ENCODE measurements at places on chromosomes 2 and 18. TPM values are rescaled to one million over a fixed set of nuclear protein-coding genes. Genes with fewer than 3 reads are reported as not detected.

DNA sequence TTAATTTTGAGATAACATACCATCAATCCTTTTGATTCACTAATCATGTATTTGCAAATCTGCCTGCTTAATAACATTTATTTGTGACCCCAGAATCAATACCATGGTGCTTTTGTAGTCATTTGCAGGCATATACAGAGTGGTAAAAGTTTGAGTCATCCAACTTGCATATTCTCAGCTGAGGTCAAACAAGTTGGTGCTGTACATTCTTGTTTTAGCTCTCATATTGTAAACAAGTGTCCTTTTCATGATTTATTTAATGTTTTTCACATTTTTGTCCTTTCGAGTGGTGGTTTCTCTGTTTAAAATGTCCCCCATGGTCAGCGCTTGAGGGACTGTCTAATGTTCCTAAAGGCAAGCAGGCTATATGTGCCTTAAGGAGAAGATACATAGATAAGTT lies 17.5 kb downstream of the RAB27B start:
- no peak overlapping the region for H3K4me3 ChIP-seq
- H3K36me3 ChIP-seq = no peaks in the 10 kb centered on the region
- H3K27ac ChIP-seq = no peak overlapping the region
- H3K27me3 ChIP-seq = no peaks in the 10 kb centered on the region

Gene RSAD2
- total RNA-seq = 0.72 TPM

Gene POTEJ
- total RNA-seq = not detected

DNA sequence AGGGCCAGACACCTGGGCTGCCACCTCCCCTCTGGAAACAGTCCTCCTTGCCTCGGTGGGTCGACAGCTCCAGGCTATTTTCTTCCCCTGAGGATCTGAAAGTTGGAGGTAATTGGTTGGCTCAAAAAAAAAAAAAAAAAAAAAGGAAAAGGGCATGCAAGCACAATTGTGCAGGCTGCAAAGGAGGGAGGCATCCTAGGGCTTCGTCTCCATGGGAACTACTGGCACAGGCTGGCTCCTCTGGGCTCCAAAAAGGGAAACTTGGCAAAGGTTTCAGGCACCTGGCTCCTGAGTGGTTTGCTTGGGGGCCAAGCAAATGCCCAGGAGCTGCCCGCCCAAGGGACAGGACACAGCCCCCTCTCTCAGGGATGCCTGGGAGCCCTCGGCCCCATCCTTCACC lies 1.1 kb upstream of the KCNIP3 start:
- no peak for DNase-seq
- no peaks in the 10 kb centered on the region for H3K4me1 ChIP-seq
- H3K27ac ChIP-seq = no peak overlapping the region
- peaks cover 14% of the 10 kb centered on the region for H3K27me3 ChIP-seq
- H3K36me3 ChIP-seq = no peaks in the 10 kb centered on the region

Gene MDH1B
- total RNA-seq = 2.2 TPM

- no peaks in the 10 kb centered on the region for H3K27me3 ChIP-seq
- no peak overlapping the region for H3K27ac ChIP-seq
- no peak overlapping the region for H3K4me3 ChIP-seq
- no peaks in the 10 kb centered on the region for H3K36me3 ChIP-seq
- H3K4me1 ChIP-seq = no peaks in the 10 kb centered on the region
Measured at GRCh38 chr18:2147476-2148230, 423.7 kb downstream of the METTL4 start.

DNA sequence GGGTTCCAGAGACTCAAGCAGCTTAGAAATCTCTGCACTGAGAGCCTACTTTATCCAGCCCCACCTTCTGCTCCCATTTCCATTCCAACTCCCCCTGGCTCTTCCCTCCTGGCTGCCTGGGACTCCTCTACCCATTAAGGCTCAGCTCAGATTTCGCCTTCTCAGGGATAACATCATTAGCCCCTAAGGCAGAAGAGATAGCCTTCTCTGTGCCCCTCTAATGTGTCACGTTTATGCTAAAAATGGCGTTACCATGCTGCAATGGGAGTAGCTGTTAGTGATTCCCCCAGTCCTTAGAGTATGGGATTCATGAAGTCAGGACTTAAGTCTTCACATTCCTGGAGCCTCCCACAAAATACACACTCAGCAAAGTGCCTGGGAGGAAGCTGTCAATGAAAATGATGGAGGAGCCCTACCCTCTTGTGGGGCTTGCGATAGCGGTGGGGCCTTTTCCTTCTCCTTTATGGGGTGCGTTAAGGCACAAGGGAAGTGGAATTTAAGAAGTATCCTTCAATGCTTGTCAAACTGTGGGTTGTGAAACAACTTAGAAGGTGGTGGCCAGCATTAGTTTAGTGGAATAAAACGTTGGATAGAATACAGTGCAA lies 144.7 kb upstream of the COPS8 start:
- no peaks in the 10 kb centered on the region for H3K36me3 ChIP-seq
- H3K4me3 ChIP-seq = no peak overlapping the region
- H3K27ac ChIP-seq = no peak overlapping the region
- no peaks in the 10 kb centered on the region for H3K4me1 ChIP-seq
- no peak for DNase-seq

GRCh38 chr2:205133544-205133943 lies 548.8 kb upstream of the NRP2 start:
- H3K27ac ChIP-seq = no peak overlapping the region
- no peak for DNase-seq
- H3K27me3 ChIP-seq = no peaks in the 10 kb centered on the region
- no peak overlapping the region for H3K4me3 ChIP-seq
- no peaks in the 10 kb centered on the region for H3K4me1 ChIP-seq

- H3K27me3 ChIP-seq = no peaks in the 10 kb centered on the region
- H3K4me1 ChIP-seq = no peaks in the 10 kb centered on the region
- no peaks in the 10 kb centered on the region for H3K36me3 ChIP-seq
- no peak overlapping the region for H3K27ac ChIP-seq
- DNase-seq = no peak
- H3K4me3 ChIP-seq = no peak overlapping the region
Measured at GRCh38 chr2:142040556-142040955, 90.3 kb downstream of the LRP1B start.

GRCh38 chr2:127361929-127362885 lies 25.6 kb downstream of the MAP3K2 start:
- DNase-seq = no peak
- no peaks in the 10 kb centered on the region for H3K27me3 ChIP-seq
- no peak overlapping the region for H3K4me3 ChIP-seq

Gene NBAS
- 98.1 TPM for total RNA-seq

- no peak for DNase-seq
- no peaks in the 10 kb centered on the region for H3K27me3 ChIP-seq
- no peak overlapping the region for H3K4me3 ChIP-seq
- no peak overlapping the region for H3K27ac ChIP-seq
- peaks cover 11% of the 10 kb centered on the region for H3K4me1 ChIP-seq
- no peaks in the 10 kb centered on the region for H3K36me3 ChIP-seq
Measured at GRCh38 chr2:160741271-160741670, 247.7 kb upstream of the RBMS1 start.

Gene LYG1
- 0.88 TPM for total RNA-seq

GRCh38 chr2:227153758-227154486 lies 10.1 kb downstream of the COL4A4 start:
- H3K27ac ChIP-seq = no peak overlapping the region
- peaks cover 12% of the 10 kb centered on the region for H3K4me1 ChIP-seq
- no peak for DNase-seq
- no peak overlapping the region for H3K4me3 ChIP-seq
- no peaks in the 10 kb centered on the region for H3K36me3 ChIP-seq
- no peaks in the 10 kb centered on the region for H3K27me3 ChIP-seq

DNA sequence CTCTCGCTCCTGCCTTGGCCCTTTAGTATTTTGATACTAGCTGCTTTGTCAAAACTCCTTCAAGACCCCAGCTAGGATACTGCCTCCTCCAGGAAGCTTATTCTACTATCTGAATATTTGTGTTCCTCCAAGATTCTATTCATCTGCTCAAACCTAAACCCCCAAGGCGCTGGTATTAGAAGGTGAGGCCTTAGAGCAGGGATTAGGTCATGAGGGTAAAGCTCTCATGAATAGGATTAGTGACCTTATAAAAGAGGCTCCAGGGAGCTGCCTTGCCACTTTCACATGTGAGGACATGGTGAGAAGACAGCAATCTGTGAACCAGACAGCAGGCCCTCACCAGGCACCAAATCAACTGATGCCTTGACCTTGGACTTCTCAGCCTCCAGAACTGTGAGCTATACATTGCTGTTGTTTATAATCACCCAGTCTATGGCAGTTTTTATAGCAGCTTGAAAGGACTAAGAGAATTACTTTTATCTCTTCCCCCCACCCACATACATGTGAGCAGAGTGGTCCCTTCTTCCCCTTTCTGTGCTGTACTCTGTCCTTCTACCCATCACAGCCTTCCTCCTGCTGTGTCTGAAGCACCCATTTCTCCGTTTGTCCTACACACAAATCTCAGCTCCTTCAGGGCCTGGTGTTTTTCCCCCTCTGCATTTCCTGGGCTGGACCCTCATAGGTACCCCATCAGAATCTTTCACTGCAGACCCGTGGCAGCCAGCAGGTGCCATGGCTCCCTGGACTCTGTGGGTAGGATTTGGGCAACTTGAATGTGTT lies 54.5 kb downstream of the HS1BP3 start:
- H3K27ac ChIP-seq = peak overlapping the region; percentile 80
- H3K27me3 ChIP-seq = no peaks in the 10 kb centered on the region
- H3K4me3 ChIP-seq = no peak overlapping the region
- DNase-seq = no peak
